NCI-H524 (cell line): ENCODE measurements at places on chromosomes 3 and 15.
A peak's percentile ranks its signal among the peaks of the same experiment; 100 is the strongest.

GRCh38 chr3:99950921-99951320 lies 133.3 kb downstream of the CMSS1 start:
- DNase-seq = no peak

- no peak for DNase-seq
Observed at GRCh38 chr15:81608309-81608829, 234.4 kb upstream of the TMC3 start.

- no peak for DNase-seq
Observed at GRCh38 chr3:181623924-181624694, 87.6 kb upstream of the SOX2 start.

GRCh38 chr3:70064194-70064779 lies 64.8 kb downstream of the SAMMSON start:
- DNase-seq = peak; percentile 58

DNA sequence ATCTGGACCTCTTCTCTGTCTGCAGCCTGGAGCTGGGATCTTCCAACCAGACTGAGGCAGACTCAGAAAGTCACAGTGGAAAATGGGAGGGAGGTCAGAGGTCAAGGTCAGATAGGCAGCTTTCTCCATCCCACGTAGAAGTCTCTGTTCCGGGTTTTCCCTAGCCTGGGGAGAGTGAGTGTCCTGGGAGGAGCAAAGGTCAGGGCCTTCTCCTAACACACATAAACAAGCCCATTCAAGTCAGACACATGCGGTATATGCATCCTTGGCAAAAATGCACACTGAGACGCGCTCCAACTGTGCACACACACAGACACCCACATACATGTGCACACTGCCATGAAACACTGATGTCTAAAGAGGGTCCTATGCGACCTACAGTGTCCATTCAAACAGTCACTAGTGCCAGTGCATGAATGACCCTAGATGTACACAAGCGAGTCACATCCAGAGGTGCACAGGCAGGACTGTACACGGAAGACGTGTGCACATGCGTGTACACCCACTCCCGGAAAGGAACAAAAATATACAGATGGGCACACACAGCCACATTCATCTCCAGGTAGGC lies 681 bp downstream of the TWF2 start:
- no peak for DNase-seq

- DNase-seq = no peak
Observed at GRCh38 chr3:45057557-45057956, 31.5 kb downstream of the CLEC3B start.

- DNase-seq = no peak
Observed at GRCh38 chr3:190088890-190089289, 31.8 kb downstream of the P3H2 start.

DNA sequence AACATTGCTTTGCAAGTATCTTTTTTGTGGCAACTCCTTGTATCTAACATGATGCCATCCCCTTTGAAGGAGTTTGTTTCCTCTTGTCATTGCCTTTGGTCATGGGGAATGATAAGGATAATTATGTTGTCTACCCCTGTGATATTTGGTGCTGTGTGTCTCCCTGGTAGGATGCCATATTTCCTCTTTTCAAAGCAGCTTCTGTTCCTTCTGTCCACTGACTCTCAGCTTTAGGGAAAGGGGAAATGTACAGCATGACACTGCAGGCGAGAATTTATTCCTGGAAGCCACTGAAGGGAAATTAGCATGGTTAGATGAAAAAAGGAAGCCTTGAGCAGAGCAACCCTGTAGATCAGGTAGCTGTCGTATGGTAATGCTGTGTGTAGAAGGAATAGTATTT lies 576.7 kb downstream of the CADM2 start:
- DNase-seq = no peak

GRCh38 chr3:24012589-24013269 lies 67.6 kb downstream of the NR1D2 start:
- no peak for DNase-seq

- DNase-seq = no peak
Observed at GRCh38 chr3:13012221-13012691, 61.0 kb downstream of the IQSEC1 start.

- DNase-seq = no peak
Observed at GRCh38 chr3:10779293-10779805, 36.7 kb upstream of the SLC6A11 start.

- DNase-seq = no peak
Observed at GRCh38 chr15:58864602-58865424, 68.7 kb downstream of the SLTM start.

DNA sequence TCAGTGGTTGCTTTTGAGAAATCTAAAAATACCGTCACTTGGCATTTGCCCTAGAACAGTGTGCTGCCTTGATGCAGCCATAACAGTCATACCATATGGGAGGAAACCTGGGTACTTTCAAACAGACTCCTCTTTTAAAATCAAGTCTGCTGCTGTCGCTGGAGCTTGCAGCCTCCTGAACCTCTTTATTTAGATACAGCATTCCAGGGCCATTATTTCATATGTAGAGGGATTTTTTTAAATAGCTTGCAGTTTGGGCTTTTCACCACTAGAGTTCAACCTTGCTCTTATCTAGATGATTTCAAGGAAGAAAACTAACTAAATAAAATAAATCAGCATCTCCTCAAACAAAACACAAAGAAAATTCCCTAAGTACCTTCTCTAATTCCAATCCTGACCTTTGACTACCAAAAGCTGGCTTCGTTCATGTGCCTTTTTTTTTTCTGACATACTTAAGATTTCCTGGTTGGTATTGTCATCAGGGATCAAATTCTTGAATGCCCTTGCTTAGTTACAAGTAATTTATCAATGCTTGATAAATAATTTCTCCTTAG lies 111.6 kb downstream of the KBTBD8 start:
- DNase-seq = peak; percentile 67

DNA sequence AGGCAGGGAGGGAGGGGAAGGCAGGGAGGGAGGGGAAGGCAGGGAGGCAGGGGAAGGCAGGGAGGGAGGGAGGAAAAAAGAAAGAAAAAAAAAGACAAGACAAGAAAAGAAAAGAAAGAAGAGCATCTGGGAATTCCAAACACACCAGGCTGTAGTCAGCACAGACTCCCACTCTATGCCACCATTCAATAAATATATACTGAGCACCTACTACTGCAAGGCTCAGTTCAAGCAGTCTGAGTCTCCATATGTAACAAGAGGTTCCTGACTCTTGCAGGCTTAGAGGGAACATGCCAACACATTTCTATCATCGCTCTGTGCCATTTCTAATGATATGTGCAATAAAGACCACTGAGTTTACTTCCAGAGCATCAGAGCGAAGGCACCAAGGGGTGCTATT lies 47.7 kb downstream of the ANXA2 start:
- DNase-seq = peak; percentile 63

- DNase-seq = peak; percentile 25
Observed at GRCh38 chr3:16118396-16118795, 56.1 kb upstream of the GALNT15 start.

GRCh38 chr3:147843331-147843730 lies 434.2 kb downstream of the ZIC1 start:
- DNase-seq = no peak

DNA sequence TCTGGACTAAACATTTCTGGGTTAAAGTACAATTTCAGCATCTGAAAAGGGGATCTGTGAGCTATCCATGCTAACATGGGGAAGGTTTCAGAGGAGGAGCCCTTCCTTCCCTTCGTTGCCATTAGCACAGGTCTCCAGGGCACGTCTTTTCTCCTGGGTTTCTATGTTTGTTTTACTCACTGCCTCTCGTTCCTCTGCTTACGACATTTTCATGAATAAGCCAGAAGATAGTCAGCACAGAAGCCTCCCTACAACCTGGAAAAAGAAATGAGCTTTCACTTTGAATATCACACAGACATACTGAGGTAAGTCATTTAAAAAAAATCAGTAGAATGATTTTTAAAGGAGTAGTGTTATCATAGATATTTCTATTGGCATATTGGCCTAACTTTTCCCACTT lies 117.2 kb upstream of the KCNMB2 start:
- no peak for DNase-seq
